RPMI8226 (cell line): ENCODE measurements at places on chromosomes 13 and 19.

DNA sequence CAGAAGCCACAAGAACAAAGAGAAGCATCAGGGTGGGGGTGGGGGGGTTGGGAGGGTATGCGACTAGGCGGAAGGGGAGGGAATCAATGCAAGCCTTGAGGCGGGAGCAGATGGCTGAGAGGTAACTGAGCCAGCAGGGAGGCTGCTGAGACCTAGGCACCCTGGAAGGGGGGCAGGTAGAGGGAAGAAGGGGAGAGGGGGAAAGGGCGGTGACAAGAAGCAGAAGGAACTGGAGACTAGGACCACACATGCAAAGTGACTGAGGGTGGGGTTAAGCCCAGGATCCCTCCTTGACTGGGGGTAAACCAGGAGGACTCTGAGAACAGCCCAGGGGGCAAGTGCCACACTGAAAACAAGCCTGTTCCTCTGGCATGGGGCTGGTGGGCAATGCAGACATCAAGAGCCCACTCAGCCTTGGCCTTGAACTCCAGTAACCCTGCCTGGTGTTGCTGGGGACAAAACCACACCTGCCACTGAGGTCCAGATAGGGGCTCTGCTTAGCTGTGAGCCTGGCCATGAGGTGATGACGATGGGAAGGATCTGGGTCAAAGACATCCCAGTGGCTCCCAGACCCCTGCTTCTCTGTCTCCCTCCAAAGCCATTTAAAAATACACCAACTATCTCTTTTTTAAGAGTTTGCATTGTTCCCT lies 20.3 kb downstream of the OPA3 start:
- no peak for DNase-seq

DNA sequence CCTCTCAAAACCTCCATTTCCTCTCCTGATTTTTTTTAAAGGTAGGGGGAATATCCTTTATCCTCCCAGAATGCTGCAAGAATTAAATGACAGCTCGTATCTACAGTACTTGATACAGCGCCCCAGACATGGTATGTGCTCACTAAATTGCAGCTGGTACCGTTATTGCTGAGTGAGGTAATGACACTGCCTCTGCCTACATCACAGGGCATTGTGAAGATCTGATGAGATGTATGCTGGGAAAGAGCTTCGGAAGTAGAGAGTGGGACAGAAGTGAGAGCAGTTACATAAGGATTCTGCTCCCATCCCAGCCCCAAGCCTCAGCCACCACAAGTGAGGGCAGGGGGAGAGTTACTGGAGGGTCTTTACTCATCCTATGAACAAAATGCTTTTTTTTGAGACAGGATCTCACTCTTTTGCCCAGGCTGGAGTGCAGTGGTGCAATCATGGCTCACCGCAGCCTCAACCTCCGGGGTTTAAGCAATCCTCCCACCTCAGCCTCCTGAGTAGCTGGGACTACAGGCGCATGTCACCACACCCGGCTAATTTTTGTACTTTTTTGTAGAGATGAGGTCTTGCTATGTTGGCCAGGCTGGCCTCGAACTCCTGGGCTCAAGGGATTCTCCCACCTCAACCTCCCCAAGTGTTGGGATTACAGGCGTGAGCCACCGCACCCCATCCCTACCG lies 1.7 kb upstream of the FKRP start:
- no peak for DNase-seq

- DNase-seq = no peak
Observed at GRCh38 chr13:90461398-90461797, 886.1 kb upstream of the MIR17HG start.

DNA sequence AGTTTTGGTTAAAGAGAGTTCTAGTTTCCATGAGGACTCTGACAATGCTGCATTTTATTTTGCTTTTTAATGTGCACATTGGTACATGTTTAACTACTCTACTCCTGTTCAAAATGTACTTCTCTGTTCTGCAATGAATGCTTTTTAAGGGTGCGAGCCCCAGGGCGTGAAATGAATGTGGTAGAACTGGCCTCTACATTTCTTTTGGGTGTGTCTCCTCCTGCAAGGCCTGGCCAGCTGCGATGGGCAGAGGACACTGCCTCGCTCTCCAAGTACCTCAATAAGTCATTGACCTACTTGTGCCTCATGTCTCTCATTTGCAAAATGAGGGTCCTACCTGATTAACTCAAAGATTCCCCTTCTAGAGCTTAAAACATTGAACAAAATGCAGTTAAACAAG lies 6.7 kb downstream of the RGS9BP start:
- DNase-seq = no peak

DNA sequence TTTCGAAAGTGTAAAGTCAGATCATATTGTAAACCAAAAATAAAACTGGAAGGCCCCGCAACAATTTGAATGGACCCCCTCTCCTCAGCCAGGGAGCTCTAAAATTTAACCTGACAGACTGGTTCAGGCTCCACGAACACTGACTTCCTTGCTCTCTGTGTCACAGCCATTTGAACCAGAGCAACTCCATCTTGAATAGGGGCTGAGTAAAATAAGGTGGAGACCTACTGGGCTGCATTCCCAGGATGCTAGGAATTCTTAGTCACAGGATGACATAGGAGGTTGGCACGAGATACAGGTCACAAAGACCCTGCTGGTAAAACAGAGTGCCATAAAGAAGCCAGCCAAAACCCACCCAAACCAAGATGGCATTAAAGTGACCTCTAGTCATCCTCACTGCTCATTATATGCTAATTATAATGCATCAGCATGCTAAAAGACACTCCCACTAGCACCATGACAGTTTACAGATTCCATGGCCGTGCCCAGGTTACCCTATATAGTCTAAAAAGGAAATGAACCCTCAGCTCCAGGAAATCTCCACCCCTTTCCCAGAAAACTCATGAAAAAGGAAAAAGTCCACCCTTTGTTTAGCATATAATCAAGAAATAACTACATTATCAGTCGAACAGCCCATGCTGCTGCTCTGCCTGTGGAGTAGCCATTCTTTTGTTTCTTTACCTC lies 43.1 kb downstream of the RFXAP start:
- DNase-seq = no peak
